Kidney tubule cell (primary cell): ENCODE measurements at places on chromosomes 11 and 22.
A peak's percentile ranks its signal among the peaks of the same experiment; 100 is the strongest.

DNA sequence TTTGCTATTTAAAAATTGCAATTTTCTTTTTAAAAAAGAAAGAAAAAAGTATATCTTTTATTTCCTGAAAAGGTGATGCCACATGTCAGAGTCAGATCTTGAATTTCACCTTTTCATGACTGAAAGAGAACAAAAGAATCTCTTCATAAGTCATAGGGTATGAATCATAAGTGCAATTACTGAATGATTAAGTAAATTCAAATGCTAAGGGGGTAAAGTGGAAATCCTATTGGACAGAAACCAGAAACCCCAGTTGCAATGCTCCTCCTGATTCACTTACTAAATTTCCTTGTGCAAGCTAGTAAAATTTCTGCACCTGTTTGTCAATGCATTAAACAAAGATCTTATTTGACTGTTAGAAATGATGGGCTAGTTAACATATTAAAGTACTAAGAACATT lies 8.2 kb upstream of the PRRG4 start:
- peak; percentile 72 for DNase-seq

DNA sequence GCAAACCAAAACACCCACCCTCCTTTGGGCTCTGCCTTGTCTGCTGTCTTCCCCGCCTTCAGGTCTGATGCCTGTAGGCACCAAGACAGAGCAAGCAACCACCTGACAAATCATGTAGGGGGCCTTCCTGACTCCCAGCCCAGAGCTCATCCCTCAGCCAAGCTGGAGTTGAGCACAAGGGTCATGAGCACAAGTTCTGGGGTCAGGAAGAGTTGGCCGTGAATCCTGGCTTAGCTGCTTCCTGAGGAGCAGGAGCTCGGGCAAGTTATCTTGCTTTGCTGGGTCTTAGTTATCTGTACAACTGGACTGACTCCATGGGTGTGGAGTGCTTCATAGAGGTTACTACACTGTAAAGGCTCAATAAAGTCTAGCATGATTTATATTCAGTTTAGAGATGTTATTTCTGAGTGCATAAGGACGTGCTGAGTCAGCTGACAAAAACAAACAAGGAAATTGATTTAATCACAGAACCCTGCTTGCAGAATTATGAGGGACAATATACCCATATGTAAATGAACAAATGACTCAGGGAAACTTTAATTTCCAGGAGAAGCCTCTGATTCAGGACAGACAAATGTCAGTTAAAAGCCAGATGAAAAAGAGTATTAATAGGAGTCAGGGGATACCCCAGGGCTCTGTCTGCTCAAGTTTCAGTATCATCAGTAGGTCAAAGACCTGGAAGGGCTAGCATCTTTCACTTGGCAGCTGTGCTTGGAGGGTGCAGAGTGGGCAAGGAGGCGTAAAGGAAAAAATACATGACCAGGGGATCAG lies 15.0 kb upstream of the APOA1 start:
- DNase-seq: peak; percentile 45

- DNase-seq: no peak
These were observed 887.2 kb downstream of the BRD1 start for GRCh38 chr22:48940266-48941032.

DNA sequence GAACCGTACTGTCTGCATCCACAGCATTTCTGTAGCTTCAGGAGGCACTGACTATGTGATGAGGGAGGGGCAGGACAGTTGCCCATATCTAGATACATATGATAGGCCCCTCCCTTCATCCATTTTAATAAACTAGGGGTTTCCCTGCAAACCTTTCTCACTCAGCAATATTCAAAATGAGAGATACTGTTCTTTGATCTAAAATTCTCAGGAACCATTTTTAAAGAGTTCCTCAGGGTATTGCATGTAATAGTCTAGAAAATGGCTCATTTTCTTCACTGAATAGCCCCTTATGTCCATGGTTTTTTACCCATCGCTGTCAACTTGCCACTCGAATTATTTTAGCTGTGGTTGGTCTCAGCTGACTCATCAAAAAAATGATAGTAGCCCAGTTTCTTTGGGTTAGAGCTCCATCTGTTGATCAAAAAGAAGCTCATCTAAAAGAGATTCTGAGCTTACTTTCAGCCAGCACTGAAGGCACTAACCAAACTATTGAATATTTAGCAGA lies 37.0 kb upstream of the DNAJB7 start:
- DNase-seq: peak; percentile 72

DNA sequence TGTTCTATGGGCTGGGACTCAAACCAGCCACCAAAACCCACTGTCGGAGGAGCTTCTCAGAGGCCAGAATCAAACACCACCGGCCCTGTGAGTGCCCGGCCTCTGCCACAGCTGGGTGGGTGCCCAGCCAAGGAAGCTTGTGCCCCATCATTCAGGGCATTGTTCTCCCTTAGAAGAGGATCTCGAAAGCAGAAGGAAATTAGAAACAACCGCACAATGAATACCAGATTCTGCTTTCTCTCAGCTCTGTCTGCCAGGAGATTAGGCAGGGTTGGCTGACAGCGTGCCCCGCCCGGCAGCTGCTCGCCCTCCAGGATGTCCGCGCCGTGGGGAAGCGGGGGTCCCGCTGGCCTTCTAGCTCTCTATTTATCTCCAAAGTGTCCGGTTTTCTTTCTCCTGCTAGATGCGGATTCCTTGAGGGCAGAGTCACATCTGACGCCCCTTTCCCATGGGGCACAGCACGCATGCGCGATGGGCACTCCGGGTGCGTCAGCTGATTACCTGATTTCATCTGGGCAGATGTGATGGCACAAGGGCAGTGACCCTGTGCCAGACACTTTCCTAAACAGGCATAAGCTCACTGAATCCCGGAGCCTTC lies 25.5 kb downstream of the SCGB1A1 start:
- DNase-seq: peak; percentile 77

GRCh38 chr11:128502726-128503125 lies 84.6 kb downstream of the ETS1 start:
- DNase-seq: peak; percentile 82

- DNase-seq: no peak
These were observed 184.4 kb upstream of the NCAM1 start for GRCh38 chr11:112776834-112777233.

GRCh38 chr11:45176996-45177395 lies 30.6 kb downstream of the PRDM11 start:
- no peak for DNase-seq

GRCh38 chr11:56172256-56172830 lies 4.1 kb upstream of the OR5J2 start:
- no peak for DNase-seq

GRCh38 chr11:126478466-126478865 lies 123.0 kb downstream of the ST3GAL4 start:
- DNase-seq: no peak

DNA sequence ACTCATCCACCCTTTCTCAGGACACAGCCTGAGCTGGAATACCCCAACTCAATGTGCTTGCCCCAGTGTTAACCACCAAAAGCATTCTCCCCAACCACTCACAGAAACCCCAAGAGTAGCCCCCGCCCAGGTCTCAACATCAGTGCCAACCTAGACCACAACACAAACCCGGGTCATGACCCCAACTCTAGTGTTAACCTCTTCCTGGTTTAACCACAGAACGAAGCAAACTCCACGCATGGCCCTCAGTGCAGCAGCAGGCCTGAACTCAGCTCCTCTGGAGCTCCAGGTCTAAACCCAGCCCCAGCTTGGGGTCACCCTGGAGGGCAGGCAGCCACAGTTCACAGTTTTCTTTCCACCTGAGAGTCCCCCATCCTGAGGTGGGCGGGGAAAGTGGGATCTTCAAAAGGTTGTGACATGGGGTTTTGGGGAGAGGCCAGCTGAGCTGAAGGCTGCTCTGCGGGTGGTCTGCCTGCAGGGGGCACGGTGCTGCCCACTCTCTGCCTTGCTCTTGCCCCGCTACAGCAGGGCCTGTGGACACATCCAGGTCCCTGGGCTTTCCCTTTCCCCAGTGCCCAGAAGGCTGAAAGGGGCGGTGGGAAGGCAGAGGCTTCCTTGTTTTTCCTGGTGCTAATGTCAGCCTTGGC lies 37.9 kb downstream of the NECTIN1 start:
- DNase-seq: no peak

DNA sequence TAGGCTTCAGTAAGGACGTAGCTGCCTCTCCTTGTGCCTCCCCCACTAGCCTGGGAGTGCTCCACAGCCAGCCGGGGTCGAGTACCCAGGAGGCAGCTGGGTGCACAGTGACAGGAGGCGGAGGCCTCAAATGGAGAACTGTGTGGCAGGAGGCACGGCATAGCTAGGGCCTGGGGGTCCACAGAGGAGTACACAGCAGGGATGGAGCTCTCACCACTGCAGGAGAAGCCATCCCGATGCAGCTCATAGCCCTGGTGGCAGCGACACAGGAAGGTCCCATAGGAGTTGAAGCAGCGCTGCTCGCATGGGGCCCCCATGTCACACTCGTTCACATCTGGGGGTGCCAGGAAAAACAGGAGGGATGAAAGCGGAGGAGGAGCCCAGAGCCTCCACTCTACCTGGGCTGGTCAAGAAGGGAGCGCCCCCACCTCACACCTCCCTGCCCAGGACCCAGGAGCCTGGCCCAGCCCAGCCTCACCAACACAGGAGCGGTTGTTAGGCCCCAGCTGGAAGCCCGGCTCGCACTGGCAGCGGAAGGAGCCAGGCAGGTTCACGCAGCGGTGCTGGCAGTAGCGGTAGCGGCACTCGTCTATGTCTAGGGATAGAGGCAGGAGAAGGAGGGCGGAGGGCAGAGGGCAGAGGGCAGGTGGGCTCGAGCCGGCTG lies 2.8 kb downstream of the EFEMP2 start:
- no peak for DNase-seq

- DNase-seq: peak; percentile 35
These were observed 34.7 kb downstream of the ALG9 start for GRCh38 chr11:111836721-111837120.

DNA sequence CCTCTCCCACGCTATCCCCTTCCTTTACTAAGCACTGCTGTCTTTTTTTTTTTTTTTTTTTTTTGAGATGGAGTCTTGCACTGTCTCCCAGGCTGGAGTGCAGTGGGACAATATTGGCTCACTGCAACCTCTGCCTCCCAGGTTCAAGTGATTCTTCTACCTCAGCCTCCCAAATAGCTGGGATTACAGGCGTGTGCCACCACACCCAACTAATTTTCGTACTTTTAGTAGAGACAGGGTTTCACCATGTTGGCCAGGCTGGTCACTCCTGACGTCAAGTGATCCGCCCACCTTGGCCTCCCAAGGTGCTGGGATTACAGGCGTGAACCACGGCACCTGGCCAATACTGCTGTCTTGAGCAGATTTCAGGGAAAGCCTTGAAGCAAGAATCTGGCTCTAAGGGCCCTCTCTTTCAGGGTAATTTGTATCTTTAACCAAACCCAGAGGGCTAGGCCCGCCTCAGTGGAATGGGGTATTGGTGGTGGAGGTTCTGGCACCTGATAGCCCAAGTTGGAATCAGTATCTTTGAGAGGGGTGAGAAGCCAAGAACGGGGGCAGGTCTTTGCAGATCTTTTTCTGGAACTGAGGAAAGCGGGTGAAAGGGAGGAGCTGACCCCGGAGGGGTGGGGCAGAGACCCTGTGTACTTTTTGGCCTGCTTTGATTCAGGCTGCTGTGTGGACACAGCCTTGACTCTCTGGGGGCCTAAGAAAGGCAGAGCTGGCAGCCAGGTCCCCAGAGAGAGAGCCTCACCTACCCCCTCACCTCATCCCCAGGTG lies 37.0 kb downstream of the TRIOBP start:
- no peak for DNase-seq

- no peak for DNase-seq
These were observed 22.5 kb downstream of the LRP4 start for GRCh38 chr11:46895821-46896220.

GRCh38 chr22:50702821-50703725 lies 30.4 kb downstream of the SHANK3 start:
- DNase-seq: no peak

DNA sequence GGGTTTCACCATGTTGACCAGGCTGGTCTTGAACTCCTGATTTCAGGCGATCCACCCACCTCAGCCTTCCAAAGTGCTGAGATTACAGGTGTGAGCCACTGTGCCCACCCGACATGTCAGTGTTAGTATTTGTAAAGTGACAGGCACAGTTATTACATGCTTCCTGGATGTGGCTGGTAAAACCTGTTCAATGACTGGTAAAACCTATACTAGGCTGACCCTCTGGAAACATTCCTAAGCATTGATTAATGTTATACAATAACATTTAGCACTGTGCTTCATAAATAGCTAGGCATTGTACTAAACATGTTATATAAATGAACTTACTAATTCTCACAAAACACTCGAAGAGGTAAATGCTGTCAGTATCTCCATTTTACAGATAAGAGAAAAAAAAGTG lies 20.9 kb upstream of the JHY start:
- no peak for DNase-seq

DNA sequence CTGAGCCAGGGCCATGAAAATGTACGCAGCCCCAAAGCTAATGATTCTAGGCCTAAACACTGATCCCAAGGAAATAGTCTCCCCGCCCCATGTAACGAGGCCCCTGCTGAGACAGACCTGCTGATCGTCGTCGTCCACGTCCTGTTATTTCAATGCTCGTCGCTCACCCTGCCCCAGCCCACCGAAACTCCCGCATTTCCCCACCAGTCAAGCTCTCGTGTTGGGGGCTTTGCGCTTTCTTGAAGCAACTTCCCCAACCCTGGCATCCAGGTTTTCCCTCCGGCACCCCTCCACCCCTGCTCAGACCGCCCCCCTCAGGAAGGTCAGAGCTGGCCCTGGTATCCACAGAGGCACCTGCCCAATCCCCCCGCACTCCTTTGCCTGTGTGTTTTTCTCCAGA lies 58.8 kb upstream of the LINC01488 start:
- no peak for DNase-seq

DNA sequence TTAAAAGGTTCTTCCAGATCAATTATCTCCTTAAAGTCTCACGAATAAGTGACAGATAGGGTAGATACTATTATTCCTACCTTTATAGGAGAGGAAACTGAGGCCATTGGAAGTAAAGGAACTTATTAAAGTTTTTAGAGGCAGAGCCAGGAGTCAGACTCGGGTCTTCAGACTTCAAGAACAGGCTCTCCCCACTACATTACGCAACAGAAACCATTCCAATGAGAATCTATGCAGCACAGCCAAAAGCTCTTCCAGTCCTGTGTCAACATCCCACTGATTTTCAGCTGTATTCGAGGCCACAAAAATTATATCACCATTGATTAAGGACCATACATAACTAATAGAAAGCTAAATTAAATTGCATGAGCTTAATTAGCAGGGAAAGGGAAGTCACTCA lies 77.4 kb downstream of the RELT start:
- DNase-seq: no peak

DNA sequence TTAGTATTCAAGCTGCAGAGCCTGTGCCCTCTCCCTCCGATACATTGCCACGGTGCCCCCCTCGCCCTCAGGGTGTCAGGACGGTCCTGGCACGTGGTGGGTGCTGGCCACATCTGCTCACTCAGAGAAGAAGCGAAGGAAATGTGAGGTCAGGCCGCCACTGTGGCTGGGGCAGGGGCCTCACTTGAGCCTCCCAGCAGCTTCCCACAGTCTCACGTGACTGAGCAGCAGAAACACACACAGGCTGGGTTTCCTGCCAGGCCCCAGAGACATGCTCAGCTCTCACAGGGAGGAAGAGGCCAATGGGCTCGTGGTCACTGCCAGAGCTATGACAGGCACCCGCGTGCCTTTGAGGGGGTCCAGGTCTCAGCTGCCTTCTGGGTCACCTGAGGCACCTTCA lies 37.9 kb upstream of the PRR5 start:
- DNase-seq: peak; percentile 34
